Spinal cord (tissue), 10 donors: ENCODE measurements at places on chromosomes 2 and 18.

GRCh38 chr2:12642332-12642731 is 74.4 kb upstream of the TRIB2 start:
- no peak for DNase-seq

DNA sequence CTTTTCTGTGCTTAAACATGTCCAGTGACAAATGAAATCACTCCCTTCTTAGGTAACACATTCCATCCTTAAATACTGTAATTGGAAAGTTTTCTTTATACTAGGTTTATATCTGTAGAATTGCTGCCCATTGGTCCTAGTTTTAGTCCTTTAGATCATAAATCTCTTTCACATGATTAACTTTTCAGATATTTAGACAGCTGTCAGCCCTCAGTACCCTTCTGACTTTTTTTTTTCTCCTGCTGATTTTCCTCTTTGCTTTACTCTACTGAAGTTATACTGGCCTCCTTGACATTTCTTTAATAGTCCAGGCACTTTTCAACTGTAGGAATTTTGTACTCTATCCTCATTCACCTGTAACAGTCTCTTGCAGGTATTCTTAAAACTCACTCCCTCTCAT is 28.9 kb downstream of the RBBP8 start:
- DNase-seq, result no peak

GRCh38 chr18:46676182-46676835 is 19.3 kb upstream of the LOXHD1 start:
- no peak for DNase-seq

- no peak for DNase-seq
Observed at GRCh38 chr18:58213440-58213839, 169.4 kb downstream of the NEDD4L start.

DNA sequence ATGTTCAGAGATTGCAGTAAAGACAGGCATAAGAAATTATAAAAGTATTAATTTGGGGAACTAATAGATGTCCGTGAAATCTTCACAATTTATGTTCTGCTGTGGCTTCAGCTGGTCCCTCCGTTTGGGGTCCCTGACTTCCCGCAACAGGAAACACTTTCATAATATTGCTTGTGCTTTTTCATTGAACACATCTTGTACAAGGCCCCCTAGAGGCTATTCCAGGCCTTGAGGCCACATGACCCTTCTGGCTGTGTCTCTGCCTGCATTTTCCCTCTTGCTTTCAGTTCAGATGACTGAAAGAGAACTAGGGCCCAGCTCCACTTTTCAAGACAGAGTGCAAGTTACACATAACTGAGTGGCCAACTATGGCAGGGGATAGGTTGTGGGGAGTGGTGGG is 164.1 kb downstream of the TMEM247 start:
- DNase-seq, result no peak

DNA sequence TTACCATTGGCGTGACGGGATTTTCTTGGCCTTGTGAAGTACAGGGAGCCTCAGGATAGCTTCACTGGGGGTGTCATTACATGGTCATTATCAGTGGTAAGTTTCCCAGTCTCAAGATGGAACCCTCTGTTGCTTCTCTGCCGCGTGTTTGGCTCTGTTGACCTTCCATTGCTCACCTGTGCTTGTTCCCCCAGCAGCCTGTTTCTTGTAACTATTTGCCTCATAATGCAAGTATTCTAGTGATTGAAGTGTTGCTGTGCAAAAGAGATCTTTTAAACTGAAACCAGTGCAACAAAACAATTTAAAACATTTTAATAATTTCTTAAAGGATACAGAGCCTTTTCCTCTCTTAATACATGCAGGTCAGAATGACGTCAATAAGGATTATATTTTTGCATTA is 24.6 kb downstream of the PRKCE start:
- no peak for DNase-seq

DNA sequence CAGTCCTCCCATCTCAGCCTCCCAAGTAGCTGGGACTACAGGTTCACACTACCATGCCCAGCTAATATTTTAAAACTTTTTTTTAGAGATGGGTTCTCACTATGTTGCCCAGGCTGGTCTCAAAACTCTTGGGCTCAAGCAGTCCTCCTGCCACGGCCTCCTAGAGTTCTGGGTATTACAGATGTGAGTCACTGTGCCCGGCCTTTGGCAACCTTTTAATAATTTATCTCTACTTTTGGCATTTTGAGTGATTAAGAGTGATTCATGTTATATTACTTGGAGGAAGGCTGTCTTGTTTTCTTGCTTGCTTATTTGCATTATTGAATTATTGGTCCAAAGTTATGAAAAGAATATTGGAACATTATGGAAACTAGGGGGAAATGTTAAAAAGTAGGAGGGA is 24.3 kb downstream of the NCOA1 start:
- no peak for DNase-seq

DNA sequence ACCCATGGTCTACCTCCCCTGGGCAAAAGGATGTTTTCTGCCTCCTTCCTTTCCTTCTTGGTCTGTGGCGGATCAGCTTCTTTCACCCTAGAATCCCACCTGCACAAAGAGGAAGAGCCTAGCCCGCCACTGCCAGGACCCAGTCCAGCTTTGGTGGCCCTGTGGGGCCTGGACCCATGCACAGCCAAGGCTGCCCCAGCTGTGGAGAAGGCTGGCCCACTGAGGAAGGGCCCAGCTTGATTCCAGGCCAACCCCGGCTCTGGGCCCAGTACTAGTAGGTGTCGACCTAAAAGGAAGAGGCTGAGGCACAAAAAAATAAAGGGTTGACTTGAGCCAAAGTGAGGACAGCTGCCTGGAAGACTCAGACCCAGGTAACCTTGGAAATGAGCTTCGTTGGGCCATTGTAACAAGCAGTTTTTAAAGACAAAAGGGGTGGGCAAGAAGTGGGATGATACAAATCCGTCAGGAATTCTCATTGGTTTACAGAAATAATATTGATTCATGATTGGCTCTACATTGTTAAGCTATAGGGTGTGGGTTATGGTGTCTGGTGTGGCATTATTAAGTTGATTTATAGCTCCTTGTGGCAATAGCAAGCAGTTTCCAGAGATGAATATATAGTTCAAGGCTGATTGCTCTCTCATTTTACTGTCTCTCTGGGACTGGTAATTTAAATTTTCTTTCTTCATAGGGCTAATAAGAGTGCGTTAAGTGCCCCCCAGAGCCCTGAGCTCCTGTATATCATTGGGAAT is 29.8 kb upstream of the MAL start:
- DNase-seq, result no peak

DNA sequence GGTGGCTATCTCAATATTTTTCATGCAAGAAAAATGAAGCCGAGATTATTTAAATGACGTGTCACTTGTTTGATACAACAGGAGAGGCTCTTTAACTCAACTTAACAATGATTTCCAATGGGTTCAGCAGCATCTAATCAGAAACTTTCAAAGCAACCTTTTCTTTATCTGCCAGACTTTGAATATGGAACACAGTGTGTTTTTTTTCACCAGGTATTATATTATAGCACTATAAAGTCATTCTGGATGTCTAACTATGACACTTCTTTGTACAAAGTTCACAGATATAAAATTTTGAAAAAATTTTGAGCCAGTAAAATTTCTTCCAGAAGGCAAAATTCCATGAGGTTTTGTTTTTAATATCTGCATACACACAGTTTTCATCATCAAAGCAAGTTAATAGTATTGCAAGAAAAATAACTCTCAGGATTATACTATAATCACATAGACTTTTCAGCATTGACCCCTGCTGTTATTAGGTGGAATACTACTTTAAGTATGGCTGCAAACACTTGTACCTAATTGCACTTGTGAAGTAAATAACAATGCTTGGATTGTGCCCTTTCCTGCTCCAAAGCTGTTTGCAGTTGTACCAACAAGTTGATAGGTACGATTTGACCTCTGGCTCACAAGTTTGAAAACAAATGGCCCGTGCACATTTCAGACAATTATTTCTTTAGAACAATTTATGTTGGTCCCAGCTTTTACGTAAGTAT is 44.0 kb upstream of the DSG1 start:
- DNase-seq, result no peak

DNA sequence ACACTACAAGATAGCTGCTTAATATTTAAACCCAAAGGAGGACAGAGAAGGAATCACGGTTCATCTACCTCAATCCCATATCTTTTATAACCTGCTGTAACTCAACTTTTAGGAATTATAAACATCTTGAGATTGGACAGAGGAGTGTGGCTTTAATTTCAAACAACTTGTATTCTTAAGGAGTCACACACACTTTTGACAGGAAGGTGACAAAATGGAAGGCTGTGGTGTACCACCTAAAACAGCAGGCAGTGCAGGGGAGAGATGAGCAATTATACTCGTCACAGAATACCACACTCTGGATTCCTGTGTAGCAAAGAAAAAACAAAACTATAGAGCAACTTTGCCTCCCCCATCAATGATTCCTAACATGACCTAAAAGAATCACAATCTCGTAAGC is 194.8 kb downstream of the ZEB2 start:
- no peak for DNase-seq

- DNase-seq, result no peak
Observed at GRCh38 chr2:154978244-154978643, 279.7 kb downstream of the KCNJ3 start.

DNA sequence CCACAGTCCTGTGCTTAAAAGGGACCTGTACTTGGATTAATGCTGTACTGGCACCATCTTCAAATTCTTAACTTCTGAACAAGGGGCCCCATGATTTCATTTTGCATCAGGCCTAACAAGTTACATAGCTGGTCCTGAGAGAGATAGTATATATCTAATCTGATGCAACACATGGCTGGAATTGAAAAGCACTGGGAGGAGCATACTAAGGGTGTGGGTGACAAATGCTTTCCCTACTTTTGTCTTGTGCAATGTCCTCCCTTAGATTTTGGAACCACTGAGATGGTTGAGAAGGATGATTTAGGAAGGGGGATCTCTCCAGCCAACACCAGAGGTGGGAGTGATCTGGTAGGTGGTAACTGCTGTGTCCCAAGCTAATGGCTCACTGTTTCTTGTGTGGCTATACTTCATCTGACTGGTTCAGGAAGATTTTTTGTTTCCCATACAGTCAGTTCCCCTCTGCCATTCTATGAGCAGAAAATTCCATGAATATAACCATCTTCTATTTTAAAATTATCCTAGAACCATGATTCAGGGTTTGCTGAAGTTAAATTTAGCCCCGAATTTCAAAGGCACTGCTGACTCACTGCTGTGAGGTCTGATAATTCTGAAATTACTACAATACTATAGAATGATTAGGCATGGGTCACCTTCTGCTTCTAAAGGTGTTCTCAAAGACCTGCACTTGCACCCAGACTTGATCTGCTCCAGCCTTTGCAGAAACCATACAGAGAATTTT is 108.3 kb upstream of the NCKAP5 start:
- no peak for DNase-seq

DNA sequence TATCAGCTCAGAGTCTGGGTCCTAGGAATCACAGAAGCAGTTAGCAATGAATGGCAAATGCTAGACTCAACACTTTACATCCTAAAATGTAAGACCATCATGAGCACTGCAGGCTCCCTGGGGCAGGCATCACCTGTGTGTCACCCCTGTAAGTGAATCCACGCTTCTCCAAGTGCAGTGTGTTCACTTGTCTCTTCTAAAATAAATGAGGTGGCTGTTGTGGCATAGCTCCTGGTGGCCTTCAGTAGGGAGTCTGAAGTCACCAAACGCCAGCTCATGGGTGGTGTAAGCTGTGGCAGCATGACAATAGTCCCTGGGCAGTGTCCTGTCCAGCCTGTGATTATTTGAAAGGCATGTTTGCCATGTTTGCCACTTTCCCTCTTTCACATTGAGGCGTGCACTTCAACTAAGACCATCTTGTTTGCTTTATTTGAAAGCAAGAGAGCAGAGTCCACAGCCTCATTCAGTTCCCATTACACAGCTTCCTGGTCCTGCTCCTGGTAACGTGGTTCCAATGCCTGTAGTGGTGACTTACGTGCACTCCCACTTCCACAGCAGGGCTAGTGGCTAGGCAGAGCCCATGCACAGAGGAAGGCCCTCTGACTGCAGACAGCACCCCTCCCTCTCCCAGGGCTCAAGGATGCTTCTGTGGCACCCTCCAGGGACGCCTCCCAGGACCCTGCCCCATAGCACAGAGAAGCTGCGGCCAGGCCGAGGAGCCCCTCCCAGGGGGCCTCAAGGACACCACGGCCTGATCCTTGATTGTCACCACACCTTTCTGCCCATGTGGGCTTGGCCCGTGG is 24.3 kb downstream of the COA5 start:
- DNase-seq, result no peak

DNA sequence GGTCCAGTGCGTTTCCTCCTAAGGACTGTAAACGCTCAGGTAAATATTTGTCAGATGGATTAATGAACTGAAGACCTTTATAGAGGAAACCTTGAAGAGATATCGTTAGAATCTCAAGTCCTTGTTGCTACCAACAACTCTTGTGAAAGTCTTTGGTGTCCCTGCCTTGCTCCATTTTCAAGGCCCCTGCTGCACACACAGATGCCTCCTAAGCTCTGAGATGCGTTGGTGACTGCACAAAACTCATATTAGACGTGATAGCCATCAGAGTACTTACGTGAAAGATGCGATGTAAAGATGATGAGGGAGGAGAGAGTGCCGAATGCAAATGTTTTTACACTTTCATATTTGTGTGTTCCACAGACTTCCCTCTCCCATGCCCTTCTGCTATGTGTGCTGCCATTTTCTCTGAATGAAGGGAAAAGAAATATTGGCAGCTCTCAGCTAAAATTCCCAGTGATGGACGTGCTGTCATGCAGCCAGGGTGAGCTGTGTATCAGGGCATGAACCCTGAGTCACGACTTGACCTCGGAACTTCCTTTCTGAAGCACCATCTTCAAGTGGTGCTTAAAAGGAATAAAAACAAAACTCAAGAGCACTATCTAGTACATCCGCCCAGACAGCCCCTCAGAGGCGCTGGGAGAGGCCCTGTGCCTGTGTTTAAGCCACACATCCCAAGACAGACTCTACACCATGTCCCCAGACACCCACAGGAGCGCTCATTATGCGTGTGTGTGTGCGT is 117.4 kb downstream of the FAM210A start:
- no peak for DNase-seq

DNA sequence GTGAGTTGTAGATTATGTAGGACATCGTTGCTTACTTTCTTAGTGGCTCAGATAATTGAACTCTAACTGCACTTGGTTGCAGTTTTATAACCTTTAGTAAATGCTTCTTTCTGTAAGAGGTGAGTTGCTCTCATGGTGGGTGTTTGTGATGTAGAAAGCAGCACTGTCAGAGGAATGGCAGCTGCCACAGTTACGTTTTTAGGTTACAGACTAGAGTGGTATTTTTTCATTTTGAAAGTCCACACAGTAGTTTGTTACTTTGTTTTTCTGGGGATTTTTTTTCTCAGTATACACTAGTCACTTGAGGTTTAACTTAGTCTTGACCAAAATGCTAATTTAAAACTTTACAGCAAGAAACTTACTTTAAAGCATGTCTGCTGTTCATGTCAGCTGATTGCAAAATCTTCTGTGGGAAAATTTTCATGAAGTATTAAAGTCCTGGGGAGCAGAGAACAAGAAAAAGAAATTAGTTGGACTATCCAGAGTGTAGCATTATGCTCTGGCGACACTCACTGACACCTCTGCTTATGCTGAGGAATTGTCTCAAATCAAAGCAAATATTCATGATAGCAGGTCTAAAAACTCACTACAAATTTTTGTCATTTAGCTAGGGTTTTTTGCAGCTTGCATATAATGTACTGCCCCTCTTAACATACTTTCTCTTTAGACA is 14.8 kb downstream of the AFTPH start:
- DNase-seq, result no peak
